Stimulated activated CD8-positive, alpha-beta memory T cell treated with anti-CD3 and anti-CD28 coated beads, Interleukin-7, amount 100 ng/mL, for 1 hour (primary cell): ENCODE measurements at places on chromosomes 5 and 9.

DNA sequence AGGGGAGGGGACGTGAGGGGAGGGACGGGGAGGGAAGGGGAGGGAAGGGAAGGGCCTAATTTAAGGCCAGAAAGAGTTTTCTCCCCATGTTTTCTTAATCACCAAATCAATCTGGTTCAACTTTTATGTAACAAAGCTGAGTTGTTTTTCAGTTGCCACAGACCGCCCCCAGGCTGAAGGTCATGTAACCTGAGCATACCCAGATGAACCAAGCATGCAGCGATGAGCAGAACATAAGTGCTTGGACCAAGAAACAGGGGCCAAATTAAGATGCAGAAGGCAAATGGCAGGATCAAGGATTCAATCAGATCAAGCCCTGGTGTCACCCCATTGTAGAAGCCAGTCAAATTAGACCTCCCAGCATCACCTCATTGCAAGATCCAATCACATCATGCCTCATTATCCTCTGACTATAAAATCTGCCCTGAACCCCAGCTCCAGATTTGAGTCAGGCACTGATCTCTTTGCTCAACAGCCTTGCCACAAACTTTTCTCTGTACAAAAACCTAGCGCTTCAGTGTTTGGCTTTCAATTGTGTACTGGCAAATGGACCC, 113.5 kb upstream of the TNPO1 start:
- DNase-seq = no peak

DNA sequence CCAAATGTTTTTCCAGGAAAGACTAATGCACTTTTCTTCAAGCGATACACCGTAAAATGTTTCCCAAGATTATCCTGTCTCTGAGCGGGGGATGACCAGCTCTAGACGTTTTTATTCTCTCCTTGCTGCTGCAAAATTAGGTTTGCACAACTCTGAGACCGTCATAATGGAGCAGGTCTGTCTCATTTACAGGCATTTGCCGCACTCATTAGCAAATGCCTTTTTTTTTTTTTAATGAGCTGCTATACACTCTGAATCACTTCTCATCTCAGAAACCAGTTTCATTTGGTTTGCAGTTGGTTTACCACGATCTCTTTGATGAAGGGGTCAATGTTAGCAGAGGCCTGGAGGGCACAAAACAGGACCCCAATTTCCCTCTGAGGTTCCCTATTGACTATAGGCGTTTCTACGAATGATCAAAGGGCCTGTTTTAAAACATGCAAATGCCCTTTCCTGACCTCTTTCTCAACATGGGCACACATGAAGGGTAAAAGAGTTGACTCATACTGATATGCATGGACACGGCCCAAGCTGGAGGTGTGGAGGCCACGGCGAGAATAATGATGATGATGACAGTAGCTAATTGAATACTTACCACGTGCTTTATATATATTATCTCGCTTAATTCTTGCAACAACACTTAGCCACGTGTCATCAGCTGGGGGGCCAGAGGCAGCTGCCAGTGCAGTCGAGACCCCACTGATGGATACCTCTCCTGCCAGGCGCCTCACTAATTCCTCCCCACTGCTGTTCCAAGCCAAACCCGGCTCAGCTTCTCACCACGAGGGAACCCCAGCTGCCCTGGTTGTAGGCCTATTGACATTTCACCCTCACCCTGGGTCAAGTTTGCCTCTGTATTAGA, 89.9 kb upstream of the PTCH1 start:
- no peak for DNase-seq

- no peak for DNase-seq
Observed at GRCh38 chr5:171355302-171355724, 32.3 kb upstream of the NPM1 start.

- no peak for DNase-seq
Observed at GRCh38 chr5:25993701-25994100, 1044.7 kb downstream of the CDH9 start.

DNA sequence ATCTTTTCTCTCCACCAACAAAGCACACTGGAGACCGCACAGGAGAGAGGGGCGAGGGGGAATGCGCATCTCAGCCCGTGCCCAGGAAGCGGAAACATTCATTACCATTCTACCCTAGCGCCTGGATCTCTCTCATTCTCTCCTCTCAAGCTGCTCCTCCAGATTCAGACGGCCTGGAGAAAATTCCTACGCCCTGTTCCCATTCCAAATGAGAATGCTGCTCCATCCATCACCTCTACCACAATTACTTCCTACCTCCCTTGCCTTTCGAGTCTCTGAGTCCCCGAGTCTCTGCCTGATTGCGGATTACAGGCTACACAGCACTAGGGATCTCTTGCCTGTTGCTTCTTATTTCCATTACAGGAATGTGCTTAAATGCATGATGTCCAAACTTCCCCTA, 6.7 kb downstream of the DDX31 start:
- DNase-seq = no peak

GRCh38 chr9:22114956-22115355, 105.9 kb upstream of the CDKN2B start:
- no peak for DNase-seq

DNA sequence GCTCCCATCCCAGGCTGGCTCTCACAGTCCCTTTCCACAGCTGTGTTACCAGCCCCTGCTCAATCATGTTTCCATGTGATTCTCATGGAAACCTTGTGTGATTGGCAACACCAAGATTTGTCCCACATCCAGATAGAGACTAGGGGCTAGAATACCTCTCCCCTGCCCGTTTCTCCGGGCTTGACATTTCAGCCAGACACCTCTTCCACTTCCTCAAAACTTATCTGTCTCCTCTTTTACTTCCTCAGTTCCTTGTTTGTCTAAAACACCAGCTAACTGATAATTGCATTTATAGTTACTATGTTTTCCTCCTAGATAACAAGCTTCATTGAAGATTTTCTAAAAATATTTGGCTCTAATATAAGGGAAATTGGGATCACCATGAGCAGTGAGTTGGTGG, 16.6 kb upstream of the KCNMB1 start:
- DNase-seq = no peak

GRCh38 chr9:91848146-91848545, 101.9 kb downstream of the ROR2 start:
- DNase-seq = no peak

GRCh38 chr9:86246752-86247161, 12.7 kb downstream of the C9orf153 start:
- DNase-seq = no peak

GRCh38 chr5:151550146-151550545, 41.0 kb downstream of the FAT2 start:
- DNase-seq = no peak

DNA sequence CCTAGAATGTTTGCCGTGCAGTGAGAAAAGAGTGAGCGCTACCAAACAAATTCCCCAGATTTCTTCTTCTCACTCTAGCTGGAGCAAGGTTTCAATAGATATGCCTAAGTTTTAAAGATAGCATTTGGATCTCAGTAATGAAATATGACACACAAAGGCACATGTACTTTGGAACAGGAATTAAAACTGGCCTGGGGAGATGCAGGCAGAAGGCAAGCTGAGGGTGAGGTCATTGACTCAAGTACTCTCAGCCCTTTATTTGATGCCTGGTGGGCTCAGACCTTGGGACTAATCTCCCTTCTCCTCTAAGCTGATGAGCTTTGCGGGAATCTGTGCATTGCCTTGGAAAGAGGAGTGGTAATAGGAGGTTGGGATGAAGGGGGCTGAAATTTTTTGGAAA, 323.3 kb upstream of the SLC30A5 start:
- DNase-seq = no peak

DNA sequence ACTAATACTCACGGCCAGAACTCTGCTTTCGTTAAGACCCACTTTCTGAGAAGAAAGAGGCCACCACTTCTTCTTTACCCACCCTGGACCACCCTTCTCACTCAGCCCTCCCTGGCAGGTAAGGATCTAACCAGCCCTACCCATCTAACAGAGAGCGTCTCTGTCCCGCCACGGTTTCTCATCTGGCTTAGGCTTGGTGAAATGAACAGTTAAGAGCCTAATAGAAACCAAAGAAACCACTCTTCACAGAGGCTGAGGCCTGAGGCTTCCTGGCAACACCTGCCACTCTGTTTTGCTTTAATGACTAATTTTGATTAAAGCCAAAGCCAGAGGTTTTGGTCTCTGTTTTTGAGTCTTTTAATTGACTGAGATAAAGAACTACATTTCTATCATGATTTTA, 354.1 kb upstream of the SLC30A5 start:
- DNase-seq = no peak

- no peak for DNase-seq
Observed at GRCh38 chr5:173234129-173234790, 746 bp downstream of the NKX2-5 start.

DNA sequence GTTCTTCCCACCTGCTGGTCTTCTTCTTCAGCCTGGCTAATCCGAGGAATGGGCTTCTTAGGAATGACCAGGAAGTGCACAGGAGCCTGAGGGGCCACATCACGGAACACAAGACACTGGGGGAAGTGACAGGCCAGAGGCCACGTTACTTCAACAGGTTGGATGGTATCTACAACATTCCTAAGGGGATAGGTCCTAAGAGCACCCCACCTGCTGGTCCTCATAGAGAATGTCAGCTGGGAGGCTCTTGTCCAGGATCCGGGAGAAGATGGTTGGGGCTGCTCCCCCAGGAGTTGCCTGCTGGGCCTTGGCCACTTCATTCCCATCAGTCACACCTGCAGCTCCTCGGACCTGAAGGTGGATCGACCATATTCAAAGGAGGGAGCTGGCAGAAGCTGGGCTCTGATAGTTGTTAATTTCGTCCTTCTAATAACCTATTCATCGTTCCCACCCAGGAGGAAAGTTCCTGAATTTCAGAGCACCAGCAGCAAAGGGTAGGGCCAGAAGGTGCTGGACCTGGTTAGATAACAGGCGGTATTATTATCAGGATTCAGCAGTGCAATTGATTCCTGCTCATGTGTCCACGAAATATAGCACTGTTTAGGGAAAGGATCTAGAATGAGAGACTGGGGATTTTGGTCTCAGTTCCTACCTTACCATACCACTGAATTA, 1.3 kb downstream of the HINT2 start:
- no peak for DNase-seq

DNA sequence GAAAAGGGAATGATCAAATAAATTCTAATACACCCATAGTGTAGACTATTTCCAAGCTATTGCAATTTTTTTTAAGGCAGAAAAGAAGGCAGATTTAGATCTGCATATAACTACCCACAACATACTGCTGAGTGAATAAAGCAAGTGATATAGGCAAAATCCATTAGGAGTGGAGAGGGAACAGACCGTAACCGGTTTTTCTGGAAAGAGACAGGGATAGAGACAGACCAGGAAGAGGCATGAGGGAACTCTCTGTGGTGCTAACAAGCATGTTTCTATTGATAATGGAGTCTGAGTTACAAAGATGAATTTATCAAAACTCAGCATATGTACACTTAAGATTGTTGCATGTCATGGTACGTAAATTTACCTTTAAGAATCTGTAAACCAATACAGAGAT, 14.5 kb downstream of the ZDHHC21 start:
- DNase-seq = no peak

DNA sequence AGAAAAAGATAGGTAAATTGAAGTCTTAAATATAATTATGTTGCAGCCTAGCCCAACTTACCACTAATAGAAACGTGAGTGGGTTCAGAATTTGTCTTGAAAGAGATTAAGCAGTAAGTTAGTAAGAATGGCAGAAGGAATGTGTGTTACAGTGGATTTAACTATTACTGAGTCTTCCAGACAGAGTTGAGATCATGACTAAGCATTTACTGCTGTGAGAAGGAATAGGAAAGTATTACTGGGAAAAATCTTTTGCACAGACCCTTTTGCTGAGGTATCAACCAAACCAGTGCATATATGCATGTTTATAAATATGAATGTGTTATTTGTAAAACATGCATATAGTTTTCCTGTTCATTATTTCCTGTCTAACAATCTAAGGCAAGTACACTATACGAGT, 112.8 kb upstream of the EFNA5 start:
- no peak for DNase-seq

- DNase-seq = no peak
Observed at GRCh38 chr5:77430726-77431125, 61.4 kb downstream of the WDR41 start.
